Thyroid gland (tissue), 4 donors: ENCODE measurements at places on chromosomes 1 and 21. TPM values are rescaled to one million over a fixed set of nuclear protein-coding genes. Genes with fewer than 3 reads are reported as not detected.

- peaks cover under 1% of the 10 kb centered on the region for H3K4me1 ChIP-seq
- no peak overlapping the region for H3K4me3 ChIP-seq
- H3K27me3 ChIP-seq = no peaks in the 10 kb centered on the region
- no peaks in the 10 kb centered on the region for H3K36me3 ChIP-seq
- H3K27ac ChIP-seq = no peak overlapping the region
Observed at GRCh38 chr21:26003404-26003803, 167.2 kb downstream of the APP start.

DNA sequence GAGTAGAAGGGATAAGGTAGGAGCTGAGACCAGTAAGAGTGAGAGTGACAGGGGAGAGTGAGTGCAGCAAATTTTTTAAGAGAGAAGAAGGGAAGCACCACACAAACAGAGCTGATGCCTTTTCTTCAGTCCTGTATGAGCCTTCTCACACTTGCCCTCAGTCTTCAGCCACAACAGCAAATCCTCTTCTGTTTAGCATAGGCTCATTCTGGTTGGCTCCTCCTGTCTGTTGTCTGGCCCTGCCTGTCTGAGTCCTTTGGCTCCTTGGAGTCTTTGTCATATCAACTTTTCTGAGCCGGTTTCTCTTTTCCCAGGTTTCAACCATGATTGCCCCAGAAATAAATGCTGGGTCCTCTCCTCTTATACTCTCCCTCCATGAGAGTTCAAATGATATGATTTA is 12.7 kb upstream of the CASQ1 start:
- DNase-seq = no peak
- no peak overlapping the region for H3K27ac ChIP-seq
- H3K4me3 ChIP-seq = no peak overlapping the region

DNA sequence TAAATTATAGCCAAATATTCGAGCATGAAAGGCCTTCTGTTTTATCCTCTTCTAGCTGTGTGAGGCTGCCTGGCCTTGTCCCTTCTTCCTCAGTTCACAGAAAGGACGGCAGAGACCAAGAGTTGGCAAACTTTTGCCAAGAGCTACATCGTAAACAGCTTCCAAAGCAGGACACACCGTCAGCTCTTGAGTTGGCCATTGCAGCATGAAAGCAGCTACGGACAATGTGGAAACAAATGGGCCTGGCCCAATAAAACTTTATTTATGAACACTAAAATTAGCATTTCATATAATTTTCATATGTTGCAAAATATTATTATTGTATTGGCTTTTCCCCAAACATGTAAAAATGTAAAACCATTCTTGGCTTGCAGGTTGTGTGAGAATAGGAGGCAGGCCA is 10.7 kb downstream of the C21orf58 start:
- no peaks in the 10 kb centered on the region for H3K4me1 ChIP-seq
- H3K27ac ChIP-seq = no peak overlapping the region
- no peaks in the 10 kb centered on the region for H3K27me3 ChIP-seq

GRCh38 chr1:7279769-7280168 is 491.3 kb upstream of the VAMP3 start:
- no peak overlapping the region for H3K4me3 ChIP-seq
- H3K27ac ChIP-seq = no peak overlapping the region
- no peaks in the 10 kb centered on the region for H3K4me1 ChIP-seq
- DNase-seq = no peak

- H3K4me3 ChIP-seq = no peak overlapping the region
- DNase-seq = no peak
- H3K27me3 ChIP-seq = no peaks in the 10 kb centered on the region
- H3K4me1 ChIP-seq = no peaks in the 10 kb centered on the region
- no peaks in the 10 kb centered on the region for H3K36me3 ChIP-seq
- H3K27ac ChIP-seq = no peak overlapping the region
Observed at GRCh38 chr1:87165177-87165576, 163.5 kb upstream of the LMO4 start.

DNA sequence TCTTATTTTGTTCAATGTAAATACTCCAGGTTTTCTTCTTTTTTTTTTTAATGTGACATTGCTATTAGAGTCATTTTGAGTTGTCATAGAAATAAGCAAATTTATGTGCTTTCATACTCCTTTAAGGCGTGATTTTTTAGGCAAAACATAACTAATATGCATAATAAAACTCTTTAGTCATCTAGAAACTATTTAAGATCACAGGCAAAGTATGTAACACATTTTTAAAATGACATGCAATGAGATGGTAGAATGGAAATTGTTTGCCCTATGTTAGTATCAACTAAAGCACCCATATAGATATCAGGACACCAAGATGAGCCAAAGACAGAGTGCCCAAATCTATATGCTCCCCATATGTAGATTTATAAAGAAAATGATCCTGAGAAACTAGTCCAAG is 41.5 kb upstream of the SGIP1 start:
- H3K27ac ChIP-seq = no peak overlapping the region
- no peaks in the 10 kb centered on the region for H3K4me1 ChIP-seq
- no peaks in the 10 kb centered on the region for H3K27me3 ChIP-seq
- H3K4me3 ChIP-seq = no peak overlapping the region
- DNase-seq = no peak
- no peaks in the 10 kb centered on the region for H3K36me3 ChIP-seq

GRCh38 chr1:67078291-67078690 is 24.3 kb upstream of the SLC35D1 start:
- H3K27me3 ChIP-seq = no peaks in the 10 kb centered on the region
- H3K36me3 ChIP-seq = no peaks in the 10 kb centered on the region
- no peak for DNase-seq
- H3K4me3 ChIP-seq = no peak overlapping the region

DNA sequence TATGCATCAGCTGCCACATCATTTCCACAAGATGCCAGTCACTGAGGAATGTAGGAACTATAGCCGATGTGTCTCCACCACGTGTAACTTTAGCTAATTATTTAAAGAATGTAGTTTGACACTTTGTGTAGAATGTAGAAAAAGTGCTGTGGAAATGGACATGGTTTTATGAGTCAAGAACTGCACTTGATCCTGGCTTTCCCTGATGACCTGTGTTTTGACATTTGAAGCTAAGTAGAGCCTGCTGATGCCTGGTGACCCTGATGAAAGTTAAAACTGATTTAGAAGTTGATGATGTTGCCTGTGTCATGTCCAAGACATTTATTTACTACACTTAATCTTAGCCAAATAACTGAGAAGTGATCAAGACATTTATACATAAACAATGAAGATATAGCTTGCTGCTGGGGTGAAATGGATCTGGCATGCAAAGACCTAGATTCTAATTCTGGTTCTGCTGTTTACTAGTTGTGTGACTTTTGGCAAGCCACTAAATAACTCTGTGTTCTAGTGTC is 4.4 kb upstream of the OSBPL9 start:
- DNase-seq = no peak
- H3K36me3 ChIP-seq = no peaks in the 10 kb centered on the region
- H3K4me1 ChIP-seq = no peaks in the 10 kb centered on the region
- no peak overlapping the region for H3K4me3 ChIP-seq
- no peak overlapping the region for H3K27ac ChIP-seq

DNA sequence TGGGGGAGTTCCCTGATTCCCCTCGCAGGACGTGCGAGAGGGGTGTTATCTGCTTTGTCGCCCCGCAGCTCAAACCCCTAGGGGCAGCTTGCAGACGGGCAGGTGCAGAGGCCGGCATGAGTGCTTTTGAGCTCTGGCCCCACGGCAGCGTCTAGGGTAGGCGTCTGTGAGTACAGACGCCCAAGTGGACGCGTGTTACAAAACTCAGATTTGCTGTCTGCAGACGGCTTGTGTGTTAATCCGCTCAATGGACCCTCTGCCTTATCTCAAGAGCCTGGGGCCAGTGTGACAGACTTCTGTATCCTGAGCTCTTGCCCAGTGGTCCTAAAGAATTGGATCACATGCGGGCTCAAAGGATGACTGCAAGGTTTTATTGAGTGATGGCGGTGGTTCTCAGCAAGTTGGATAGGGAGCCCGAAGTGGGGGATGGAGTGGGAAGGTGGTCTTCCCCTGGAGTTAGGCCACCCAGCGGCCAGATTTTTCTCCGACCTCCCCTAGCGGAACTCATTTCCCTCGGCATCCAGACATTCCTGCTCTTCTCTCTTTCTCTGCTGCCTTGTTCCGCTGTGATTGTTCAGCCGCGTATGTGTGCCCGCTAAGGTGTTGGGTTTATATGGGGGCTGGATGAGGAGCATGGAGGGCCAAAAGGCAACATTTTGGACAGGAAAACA is 9.4 kb downstream of the CFHR4 start:
- DNase-seq = no peak
- no peak overlapping the region for H3K27ac ChIP-seq
- H3K36me3 ChIP-seq = no peaks in the 10 kb centered on the region
- no peaks in the 10 kb centered on the region for H3K4me1 ChIP-seq
- H3K27me3 ChIP-seq = no peaks in the 10 kb centered on the region

GRCh38 chr1:209542585-209542984 is 40.9 kb upstream of the CAMK1G start:
- no peaks in the 10 kb centered on the region for H3K36me3 ChIP-seq
- no peak for DNase-seq
- H3K4me3 ChIP-seq = no peak overlapping the region
- no peaks in the 10 kb centered on the region for H3K4me1 ChIP-seq

DNA sequence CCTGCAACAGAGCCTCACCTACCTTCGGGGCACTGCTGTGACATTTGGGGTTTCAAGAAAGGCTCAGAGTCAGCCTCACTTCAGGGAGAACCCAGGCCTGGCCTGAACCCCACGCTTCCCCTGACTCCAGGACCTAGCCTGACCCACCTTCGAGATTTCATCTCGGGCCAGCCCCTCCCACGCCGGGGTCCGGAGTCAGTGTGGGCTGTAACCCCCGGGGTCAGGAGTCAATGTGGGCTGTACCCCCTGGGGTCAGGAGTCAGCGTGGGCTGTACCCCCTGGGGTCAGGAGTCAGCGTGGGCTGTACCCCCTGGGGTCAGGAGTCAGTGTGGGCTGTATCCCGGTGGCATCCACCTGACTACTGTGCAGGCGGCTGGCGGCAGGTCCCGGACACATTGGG is 183.0 kb upstream of the RAB4A start:
- H3K36me3 ChIP-seq = no peaks in the 10 kb centered on the region
- peak overlapping the region; percentile 69 for H3K27ac ChIP-seq
- H3K4me1 ChIP-seq = peaks cover 51% of the 10 kb centered on the region
- no peak for DNase-seq
- no peaks in the 10 kb centered on the region for H3K27me3 ChIP-seq

- no peak overlapping the region for H3K4me3 ChIP-seq
- H3K27ac ChIP-seq = no peak overlapping the region
- peaks cover 47% of the 10 kb centered on the region for H3K4me1 ChIP-seq
- no peaks in the 10 kb centered on the region for H3K36me3 ChIP-seq
- no peaks in the 10 kb centered on the region for H3K27me3 ChIP-seq
- DNase-seq = no peak
Observed at GRCh38 chr1:206049293-206049692, 3.7 kb upstream of the RHEX start.

DNA sequence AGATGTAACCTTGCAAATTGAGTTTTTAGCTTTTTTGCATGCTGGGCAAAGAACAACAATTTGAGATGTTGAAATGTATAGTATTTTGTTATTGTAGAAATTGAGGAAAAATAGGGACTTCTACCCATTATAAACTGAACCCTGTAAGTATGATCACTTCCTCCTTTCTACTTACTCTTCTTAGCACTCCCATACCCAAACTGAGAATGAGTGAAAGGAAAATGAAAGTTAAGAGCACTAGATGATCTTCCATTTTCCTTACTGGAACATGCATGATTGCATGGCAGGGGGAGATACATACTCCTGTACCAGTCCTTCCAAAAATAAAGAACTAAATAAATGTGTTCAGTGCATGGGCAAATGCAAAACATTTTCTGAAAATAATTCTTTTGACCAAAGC is 107.4 kb upstream of the KIAA1614 start:
- H3K4me1 ChIP-seq = no peaks in the 10 kb centered on the region
- no peak overlapping the region for H3K4me3 ChIP-seq
- H3K27ac ChIP-seq = no peak overlapping the region
- H3K27me3 ChIP-seq = no peaks in the 10 kb centered on the region
- peaks cover 4% of the 10 kb centered on the region for H3K36me3 ChIP-seq
- no peak for DNase-seq

DNA sequence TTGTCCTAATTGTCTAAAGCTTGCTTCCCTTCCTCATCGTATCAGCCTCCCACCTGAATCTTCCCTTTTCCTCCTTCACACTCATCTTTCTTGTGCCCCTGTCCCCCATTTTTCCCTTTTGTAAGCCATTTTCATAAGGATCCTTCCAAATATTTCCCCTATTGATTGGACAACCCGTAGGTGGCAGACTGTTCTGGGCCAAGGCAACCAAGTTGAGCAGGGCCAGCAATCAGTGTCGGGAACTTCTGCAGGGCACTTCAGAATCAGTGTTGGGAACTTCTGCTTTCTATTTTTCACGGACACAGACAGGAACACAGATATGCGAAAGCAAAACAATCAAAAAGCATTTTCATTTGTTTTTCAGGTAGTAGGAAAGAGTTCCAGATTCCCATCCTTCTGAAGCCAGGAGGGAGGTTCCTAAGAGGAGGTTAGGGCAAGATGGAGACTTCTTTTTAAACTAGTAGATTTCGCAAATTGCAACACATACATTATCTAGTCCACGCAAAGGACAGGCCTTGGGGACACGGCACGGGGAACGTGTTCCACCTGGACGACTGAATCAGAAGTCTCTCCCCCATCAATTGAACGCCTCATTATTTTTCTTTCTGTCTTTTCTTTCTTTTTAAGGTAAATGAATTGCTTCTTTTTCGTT is 691 bp upstream of the MPZL1 start:
- H3K27me3 ChIP-seq = no peaks in the 10 kb centered on the region
- no peaks in the 10 kb centered on the region for H3K36me3 ChIP-seq
- H3K4me3 ChIP-seq = no peak overlapping the region
- DNase-seq = no peak
- H3K4me1 ChIP-seq = peaks cover 12% of the 10 kb centered on the region
- H3K27ac ChIP-seq = peak overlapping the region; percentile 94

DNA sequence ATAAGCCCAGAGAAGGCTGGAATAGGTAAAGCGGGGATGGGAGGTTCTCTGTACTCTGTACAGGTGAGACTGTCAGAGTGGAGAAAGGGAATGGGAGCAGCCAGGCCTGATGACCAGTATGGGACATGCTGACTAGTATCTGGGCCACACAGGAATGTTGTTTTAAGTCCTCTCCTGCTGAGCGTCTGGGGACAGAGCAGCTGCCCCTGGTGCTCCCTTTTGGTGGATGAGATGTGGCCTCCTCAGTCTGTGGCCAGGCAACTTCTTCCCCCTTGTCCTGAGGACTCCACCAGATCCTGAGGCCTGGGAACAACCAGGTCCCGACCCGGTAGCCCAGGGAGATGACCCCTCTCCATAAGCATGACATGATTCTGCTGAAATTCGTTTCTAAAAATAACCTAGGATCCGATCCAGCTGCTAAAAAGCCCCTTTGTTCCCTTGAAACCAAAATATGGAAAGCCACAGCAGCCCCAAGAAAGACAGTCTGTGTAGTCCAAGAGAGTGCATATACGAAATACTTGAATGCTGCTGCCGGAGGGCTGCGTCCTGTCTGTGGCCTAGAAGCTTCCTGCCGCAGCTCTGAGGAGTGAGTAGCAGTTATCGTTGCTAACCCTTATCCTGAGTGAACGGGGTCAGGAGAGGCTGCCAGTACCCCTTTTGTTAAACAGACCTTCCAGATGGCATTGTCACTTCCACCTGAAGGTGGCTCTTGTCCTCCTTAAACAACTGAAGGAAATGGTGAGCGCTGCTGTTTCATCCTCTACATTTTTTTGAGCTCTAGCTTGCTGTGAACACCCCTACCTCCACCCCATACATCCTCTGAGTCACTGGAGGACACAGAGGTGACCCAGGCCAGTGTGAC is 47.1 kb downstream of the ATP2B4 start:
- H3K27ac ChIP-seq = peak overlapping the region; percentile 83
- H3K4me3 ChIP-seq = no peak overlapping the region
- no peaks in the 10 kb centered on the region for H3K36me3 ChIP-seq
- H3K27me3 ChIP-seq = no peaks in the 10 kb centered on the region
- H3K4me1 ChIP-seq = peaks cover 74% of the 10 kb centered on the region

The KIF21B gene
- 1.1 TPM for total RNA-seq

The DEGS1 gene
- 138 TPM for total RNA-seq

The KCNE2 gene
- total RNA-seq = not detected

The CFAP74 gene
- not detected for total RNA-seq
